ENCODE measurements at places on chromosomes 7 and 10.
A peak's percentile ranks its signal among the peaks of the same experiment; 100 is the strongest.

- no peak for DNase-seq
Measured at GRCh38 chr10:43653746-43654145, 5.1 kb upstream of the ZNF32 start.

DNA sequence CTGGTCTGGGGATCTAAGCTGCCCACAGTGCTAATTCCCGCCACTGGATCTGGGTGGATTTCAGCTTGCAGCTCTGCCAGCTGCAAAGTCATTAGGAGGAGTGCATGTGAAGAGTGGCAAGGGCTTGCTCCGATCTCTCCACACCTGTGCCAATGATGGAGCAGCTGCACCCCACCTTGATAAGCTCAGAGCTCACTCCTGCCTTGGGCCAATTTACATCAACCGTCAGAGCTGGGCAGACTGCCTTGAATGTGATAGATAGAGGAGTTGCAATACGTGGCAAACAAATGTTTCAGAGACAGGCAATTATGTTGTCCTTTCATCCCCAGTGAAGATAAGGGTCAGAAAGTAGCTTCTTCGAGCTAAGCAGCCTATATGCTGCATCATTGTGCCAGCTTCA lies 379.9 kb downstream of the SH2D4B start:
- DNase-seq: no peak

GRCh38 chr10:91977491-91977890 lies 53.9 kb downstream of the BTAF1 start:
- DNase-seq: no peak

DNA sequence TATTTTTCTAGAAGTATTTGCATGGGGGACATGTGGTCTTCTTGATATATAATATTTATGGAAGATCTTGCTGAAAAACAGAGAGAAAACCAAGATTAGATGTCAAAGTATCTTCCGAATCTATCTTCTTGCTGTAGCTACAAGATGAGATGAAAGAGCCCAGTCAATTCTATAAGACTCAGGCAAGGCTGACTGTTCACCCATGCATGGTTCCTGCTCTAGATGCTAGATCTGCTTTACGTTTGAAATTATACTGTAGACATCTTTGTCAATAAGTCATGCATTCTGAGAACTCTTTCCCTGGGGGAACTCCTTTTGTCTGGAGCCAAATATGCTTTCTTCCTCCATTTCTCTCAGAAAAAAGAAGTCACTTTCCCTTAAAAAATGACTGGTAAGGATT lies 1292.0 kb downstream of the XPNPEP1 start:
- DNase-seq: no peak

DNA sequence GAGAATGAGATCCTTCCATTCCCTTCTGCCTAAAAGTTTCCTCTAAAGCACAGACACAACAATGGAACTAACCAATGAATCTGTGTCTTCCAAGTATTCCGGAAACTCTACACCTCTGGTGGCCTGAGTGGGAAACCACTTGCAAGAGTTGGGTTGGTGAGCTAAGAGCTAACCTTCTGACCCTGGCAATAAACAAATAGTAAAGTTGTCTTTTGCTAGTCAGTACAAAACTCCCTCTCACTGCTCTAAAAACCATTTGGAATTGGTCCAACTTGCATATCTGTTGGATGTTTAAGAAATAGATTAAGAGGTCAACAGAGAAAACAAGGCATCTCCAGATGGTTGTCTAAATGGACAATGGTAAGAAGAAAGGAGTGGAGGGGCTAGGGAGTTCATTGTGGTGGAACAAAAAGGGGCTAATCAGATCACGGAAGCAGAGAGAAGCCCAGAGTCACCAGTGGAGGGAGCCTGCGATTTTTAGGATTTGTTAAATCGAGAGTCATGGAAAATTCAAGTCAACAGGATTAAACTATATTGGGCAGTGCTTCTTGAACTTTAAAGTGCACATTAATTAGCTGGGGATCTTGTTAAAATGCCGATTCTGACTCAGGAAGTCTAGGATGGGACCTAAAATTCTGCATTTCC lies 192.3 kb downstream of the EVX1 start:
- no peak for DNase-seq

DNA sequence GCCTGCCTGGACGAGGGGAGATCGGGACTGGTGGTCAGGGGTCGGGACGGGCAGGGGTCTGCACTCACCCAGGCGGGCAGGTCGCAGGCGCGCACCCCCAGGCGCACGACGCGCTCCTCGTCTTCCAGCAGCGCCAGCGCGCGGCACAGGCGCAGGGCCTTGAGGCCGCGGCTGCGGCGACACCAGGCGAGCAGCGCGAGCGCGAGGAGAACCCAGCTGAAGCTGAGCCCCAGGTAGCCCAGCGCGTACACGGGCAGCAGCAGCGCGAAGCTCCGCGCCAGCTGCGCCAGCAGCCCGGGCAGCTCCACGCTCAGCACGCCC lies 328 bp downstream of the ESYT2 start:
- DNase-seq: peak; percentile 22

GRCh38 chr10:102770792-102771191 lies 27.0 kb downstream of the WBP1L start:
- DNase-seq: no peak

GRCh38 chr7:30406664-30407425 lies 71.7 kb downstream of the NOD1 start:
- no peak for DNase-seq

DNA sequence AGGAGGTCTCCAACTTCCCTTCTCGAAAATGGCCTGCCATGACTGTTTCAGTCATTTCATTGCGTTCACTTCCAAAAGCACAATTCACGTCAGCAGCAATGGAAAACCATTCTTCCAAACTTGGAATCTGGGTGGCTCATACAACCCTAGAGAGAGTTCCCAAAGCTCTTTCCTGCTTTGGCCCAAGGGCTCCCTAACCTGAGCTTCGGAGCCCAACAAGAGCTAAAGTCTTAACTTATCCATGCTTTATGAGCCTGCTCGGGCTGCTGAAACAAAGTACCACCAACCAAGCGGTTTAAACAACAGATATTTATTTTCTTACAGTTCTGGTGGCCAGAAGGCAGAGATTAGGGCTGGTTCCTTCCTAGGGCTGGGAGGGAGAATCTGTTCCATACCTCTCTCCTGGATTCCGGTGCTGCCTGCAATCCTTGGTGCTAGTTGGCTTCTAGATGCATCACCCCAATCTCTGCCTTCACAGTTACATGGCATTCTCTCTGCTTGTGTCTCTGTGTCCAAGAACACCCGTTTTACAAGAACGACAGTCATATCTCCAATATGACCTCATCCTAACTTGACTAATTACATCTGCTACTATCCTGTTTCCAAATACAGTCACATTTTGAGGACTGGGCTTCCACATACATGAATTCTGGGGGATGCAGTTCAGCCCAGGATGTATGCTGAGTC lies 33.5 kb downstream of the CAMK2B start:
- DNase-seq: no peak

- DNase-seq: no peak
Measured at GRCh38 chr10:12417331-12417730, 68.0 kb downstream of the CAMK1D start.

- no peak for DNase-seq
Measured at GRCh38 chr10:21634599-21635365, 100.8 kb downstream of the MLLT10 start.

DNA sequence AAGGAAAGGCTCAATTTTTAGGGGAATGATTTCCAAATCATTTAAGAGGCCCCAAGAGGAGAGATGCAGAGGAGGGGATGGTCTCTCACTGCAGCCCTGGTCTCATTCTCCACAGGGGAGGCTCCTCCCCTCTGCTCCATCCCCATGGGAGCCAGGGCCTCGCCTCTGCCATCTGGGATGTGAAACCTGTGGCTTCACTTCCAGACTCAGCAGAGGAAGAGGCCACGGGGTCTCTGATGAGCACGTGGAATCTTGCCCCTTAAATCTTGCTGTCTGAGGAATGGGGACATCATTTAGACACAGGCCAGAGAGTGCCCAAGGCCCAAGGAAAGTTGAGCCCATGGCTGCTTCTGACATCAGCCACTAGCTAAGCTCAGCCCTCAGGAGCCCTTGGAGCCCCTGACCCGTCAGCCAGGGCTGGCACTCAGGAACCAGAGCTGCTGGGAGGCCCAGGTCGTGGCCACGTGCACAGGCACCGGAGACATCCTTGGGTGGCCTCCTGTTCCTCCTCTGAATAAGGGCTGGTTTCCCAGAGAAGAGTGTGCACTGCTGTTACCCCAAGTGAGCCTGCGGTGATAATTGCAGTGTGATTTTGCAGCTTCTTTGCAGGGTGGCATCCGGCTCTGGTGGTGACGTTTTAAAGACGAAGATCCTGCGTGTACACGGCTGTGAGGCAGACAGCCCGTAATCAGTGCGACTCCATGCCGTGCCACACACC lies 50.5 kb downstream of the VIPR2 start:
- no peak for DNase-seq
